Activated T-cell treated with anti-CD3 and anti-CD28 coated beads, Interleukin-2, amount 50 U/mL, for 48 hours (primary cell): ENCODE measurements at places on chromosomes 3 and 15.

- DNase-seq: peak; percentile 42
These were observed 38.6 kb downstream of the UMPS start for GRCh38 chr3:124768812-124769211.

DNA sequence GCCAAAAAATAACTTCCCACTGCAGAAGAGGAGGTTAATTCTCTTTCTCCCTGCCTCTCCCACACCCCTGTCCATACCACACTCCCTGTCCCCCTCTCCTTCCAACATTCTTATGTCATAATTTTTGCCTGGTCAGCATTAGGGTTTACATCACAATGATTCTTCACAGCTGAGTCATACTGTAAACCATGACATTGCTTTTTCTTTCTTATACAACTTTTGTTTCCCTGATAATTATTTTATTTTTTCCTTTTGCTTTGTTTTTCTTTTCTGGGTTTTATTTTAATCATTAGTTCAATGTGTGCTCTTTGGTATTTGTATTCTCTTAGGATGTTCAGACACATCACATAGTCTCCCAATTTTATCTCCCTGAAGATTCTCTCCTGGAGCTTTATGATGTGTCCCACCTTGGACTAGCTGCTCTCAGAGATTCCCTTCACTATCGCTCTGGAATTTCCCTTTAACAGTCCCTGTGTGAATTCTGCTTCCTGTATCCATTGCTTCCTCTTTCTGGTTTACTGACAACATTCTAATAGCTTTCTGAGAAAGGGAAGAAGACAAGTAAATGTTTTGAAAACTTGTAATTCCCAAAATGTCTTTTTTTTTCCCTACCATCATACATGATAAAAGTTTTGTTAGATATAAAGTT lies 70.7 kb downstream of the SOX2 start:
- no peak for DNase-seq

DNA sequence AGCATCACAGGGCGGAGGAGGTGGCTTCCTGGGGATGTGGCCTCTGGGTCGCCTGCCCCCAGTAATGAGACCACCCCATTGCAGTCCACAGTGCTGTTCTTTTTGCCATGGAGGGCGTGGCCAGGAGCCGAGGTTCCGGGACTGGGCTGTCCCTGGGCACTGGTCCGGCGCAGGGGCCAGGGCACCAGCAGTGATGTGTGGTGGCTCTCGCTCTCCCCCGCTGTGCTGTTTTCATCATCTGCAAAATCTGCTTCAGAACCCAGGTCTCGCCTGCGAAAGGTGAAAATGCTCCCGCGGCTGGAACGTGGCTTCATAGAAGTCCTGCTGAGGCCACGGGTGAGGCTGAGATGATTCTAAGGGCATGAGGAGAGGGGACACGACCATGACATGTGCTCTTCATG lies 45.8 kb downstream of the SCN5A start:
- no peak for DNase-seq

GRCh38 chr3:124886168-124887056 lies 753 bp downstream of the ITGB5 start:
- DNase-seq: peak; percentile 42

GRCh38 chr3:108117241-108117775 lies 26.5 kb upstream of the CD47 start:
- no peak for DNase-seq

- DNase-seq: peak; percentile 70
These were observed 15.0 kb downstream of the TIGIT start for GRCh38 chr3:114308830-114309229.

DNA sequence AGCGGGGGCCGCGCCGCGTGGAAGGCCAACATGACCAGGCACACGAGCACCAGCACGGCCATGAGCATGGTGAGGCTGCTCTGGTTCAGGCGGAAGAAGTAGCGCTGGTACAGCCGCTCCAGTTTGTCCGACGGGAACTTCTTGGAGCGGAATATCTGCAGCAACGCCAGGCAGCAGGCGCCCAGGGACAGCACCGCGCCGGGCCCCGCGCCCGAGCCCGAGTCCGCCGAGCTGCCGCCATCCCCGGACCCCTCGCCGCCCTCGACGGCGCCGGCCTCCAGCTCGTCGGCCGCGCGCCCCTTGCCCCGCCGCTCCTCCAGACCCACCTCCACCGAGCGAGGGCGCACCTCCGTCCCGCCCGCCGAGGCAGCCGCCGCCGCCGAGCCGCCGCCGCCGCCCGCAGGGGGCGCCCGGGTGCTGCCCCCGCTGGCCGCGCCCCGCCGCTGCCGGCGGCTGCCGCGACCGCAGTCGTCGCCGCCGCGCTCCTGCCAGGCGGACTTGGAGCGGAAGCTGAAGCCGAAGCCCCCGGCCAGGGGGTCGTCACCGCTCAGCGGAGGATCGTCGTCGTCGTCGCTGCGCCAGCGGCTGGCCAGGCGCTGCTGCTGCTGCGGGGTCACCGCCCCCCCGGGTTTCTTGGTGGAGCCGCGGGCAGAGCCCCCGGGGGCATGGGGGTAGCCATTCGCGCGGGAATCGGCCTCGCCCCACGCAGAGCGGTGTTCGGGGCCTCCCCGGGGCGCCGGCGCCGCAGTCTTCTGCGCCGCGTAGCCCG lies 957 bp downstream of the ADCY5 start:
- DNase-seq: peak; percentile 73

- DNase-seq: peak; percentile 48
These were observed 296.8 kb downstream of the DOCK3 start for GRCh38 chr3:50971487-50971924.

DNA sequence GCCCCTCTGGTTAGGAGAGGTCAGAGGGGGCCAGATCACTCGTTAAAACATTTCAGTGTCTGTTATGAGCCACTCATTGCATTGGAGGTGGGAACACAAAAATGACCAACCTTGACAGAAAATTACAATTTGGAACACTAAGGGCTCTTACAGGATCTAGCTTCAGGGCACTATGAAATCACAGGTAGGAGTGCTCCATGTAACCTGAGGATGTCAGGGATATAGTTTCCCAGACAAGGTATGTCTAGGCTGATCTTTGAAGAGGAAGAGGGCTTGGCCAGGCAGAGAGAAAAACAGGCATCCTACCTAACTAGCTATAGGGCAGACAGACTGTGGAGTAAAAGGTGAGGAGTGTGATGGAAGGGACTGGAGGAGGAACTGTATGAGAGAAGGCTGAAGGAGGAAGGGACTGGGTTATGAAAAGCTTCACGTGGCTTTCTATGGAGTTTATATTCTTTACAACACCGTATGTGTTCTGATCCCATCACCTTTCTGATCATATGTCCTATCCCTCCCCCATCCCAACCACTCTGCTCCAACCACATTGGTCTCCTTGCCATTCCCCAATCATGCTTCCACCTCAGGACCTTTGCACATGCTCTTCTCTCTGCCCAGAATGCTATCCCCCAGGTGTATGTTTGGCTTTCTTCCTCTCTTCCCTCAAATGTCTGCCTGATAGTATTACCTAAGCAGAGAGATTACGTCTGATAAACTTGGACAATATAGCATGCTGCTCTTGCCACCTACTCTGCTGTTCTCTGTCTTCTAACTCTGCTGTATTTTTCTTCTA lies 88.2 kb downstream of the CCR1 start:
- DNase-seq: no peak

DNA sequence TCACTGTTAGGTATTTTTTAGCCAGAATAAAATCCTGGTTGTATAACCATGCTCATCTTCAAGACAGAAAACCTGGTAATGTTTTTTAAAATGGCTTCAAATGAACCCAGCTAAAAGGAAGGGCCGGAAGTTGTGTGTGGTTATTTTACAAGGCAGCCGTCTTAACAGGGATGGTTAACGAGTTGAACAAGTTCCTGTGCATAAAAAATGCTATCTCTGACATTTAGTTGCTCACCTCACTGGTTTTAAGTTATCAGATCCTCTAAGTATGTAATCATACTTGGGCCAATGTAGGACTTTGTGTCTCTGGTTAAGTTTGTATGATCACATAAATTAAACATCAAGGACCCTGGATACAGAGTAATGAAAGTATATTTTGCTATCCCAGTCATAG lies 2.1 kb downstream of the ATP11B start:
- no peak for DNase-seq

DNA sequence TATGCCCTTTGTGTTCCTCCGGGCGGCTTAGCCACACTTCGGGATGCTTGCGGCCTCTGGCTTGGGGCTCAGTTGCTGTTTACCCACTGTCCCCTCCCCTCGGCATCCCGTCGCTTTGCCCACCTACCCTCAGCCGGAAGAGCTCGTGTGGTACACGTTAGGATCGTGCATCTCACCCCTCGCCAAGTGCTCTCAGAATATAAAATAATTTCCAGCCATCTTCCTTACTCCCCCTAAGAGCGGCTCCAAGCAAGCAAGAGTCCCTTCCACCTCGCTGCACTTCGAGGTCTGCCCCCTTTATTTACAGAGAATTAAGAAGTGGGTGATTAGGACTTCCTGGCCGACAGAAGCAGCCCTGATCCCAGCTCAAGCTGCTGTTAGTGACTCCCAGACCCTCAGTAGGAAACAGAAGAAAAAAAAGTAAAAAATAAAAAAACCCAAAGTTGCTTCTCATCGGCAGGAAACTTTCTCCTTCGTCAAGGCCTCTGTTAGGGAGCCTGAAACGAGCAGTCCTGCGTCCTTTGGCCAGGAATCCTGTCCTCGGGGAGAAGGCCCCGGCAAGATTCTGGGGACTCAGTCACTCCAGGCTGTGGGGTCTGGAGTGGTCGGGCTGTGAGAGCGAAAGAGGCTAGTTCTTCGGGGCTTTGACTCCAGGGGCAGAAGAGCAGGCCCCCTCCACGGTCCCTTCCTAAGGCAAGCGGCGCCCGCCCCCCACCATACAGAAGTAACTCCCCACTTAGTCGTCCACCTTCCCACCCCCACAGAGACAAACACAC lies 3.0 kb downstream of the MEIS2 start:
- DNase-seq: no peak

- no peak for DNase-seq
These were observed 100.9 kb downstream of the PGPEP1L start for GRCh38 chr15:98906712-98907083.

- no peak for DNase-seq
These were observed 30.6 kb downstream of the LDHAL6B start for GRCh38 chr15:59237119-59237855.
